Fibroblast of skin of right quadriceps (primary cell): ENCODE measurements at places on chromosomes 5 and 9.
A peak's percentile ranks its signal among the peaks of the same experiment; 100 is the strongest.

- DNase-seq = no peak
Observed at GRCh38 chr9:99093492-99093791, 11.5 kb upstream of the TGFBR1 start.

- DNase-seq = no peak
Observed at GRCh38 chr5:7682379-7682778, 168.6 kb downstream of the CFAP90 start.

DNA sequence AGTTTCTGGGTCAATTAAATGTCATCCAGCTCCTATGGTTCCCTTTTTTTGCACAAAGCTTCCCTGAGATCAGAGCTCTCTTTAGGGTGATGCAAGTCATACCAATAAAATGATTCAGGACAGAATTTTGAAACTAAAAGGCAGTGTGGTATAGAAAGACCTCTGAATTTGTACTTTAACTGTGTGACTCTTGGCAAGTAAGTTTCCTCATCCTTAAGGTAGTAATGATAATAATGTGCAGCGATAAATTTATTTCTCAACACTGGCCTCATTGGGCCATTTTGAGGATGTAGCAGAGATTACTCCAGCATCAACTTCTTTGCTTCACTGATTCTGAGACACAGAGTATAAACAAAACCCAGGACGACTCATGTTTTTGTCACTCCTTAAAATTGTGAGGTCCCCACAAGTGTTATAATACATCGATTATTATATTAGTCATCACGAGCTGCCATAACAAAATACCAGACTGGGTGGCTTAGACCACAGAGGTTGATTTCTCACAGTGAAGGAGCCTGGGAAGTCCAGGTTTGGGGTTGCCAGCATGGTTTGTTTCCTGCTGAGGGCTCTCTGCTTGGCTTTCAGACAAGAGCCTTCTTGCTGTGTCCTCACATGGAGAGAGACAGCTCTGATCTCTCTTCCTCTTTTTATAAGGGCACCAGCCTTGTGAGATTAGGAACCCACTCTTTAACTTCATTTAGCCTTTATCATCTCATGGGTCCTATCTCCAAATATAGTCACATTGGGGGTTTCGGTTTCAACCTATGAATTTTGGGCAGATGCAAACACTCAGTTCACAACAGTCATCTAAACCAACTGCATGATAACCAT lies 293.0 kb downstream of the ZNF608 start:
- peak; percentile 89 for DNase-seq

DNA sequence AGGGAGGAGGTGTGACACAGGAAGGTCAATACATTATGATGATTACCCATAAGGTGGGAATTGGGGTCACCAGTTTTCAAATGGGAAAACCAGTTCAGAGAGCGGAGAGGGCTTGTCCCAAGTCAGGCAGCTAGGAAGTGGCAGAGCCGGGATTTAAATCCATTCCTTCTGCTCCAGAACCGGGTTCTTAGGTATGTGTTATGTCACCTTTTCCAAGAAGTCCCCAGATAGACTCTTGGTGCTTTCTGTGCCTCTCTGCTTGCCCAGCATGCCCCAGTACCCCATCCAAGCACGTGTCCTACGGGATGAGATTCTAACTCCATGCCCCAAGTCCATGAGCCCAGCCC lies 69.9 kb downstream of the LMX1B start:
- no peak for DNase-seq

DNA sequence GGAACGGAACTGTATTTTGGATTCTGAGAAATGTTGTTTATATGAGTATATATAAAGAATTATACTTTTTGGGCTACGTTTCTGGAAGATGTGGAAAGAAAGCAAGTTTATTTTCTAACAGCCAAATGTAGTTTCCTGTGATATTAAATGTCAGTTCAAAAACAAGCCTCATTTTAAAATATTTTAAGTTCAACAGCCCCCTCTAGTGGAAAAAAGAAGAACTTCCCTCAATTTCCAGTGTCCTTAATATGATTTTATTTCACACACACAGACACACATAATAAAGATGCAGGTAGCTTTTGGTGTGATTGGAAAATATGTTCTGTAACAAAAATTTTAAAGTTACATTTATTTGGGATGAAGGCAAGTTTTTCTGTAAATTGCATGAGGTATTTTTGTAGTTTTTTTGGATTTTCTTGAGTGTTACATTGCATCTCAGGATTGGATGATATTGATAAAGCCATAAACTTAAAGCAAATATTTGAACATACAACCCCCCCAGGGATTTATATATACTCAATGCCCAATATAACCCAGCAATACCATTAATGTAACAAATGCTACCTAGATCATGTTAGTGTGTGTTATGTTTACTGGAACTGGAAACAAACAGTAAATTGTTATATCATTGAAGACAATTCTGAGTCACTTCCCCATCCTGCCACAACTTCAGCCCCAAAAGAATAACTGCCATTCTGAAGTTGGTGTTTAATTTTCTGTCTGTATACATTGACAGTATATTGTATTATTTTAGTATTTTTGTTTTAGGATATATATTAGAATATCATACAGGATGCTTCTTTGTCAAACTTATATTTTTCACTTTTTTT lies 54.0 kb downstream of the CCDC171 start:
- peak; percentile 51 for DNase-seq

- peak; percentile 96 for DNase-seq
Observed at GRCh38 chr5:98414938-98415337, 358.5 kb upstream of the RGMB start.

- no peak for DNase-seq
Observed at GRCh38 chr5:11148810-11149539, 387.9 kb upstream of the DAP start.

GRCh38 chr9:98251551-98251950 lies 3.9 kb downstream of the TBC1D2 start:
- peak; percentile 80 for DNase-seq

DNA sequence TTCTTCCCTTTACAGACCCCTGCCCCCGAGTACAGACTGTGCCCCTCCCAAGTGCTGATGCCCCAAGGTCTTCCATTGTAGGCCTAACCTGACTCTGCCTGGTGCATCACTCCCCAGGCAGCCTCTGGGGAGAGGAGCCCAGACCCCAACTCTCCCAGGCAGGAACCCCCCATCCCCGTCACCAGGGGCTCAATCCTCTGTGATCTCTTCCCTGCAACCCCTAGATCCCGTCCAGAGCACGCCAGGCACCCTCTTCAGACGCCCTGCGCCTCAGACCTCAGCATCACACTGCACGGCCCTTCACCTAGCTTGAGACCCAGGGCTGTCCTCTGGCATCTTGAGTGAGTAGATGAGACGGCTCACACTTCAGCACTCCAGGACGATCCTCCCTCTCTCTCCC lies 6.4 kb upstream of the EGR1 start:
- no peak for DNase-seq

- no peak for DNase-seq
Observed at GRCh38 chr9:7823651-7824050, 24.1 kb upstream of the DMAC1 start.

DNA sequence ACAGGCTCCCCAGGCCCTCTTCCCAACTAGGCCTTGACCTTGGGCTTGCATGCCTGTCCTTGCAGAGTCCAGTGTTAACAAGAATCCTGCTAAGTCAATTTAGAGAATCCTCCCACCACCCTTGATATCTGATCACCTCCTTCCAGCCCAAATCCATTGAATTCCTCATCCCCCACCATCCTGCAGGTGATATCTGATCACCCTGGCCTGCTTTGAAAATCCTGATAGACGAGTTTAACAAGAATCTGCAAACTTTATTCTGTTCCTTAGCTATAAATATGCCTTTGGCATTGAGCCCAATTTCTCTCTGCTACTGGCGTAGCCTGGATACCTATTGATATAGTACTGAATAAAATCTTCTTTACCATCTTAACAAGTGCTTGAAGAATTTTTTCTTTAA lies 125.5 kb downstream of the DIRAS2 start:
- DNase-seq = no peak

- DNase-seq = no peak
Observed at GRCh38 chr9:113409481-113409880, 994 bp downstream of the POLE3 start.

GRCh38 chr9:93509084-93509483 lies 55.7 kb upstream of the FAM120AOS start:
- no peak for DNase-seq

- DNase-seq = no peak
Observed at GRCh38 chr9:137371946-137372651, 50.9 kb downstream of the EXD3 start.

DNA sequence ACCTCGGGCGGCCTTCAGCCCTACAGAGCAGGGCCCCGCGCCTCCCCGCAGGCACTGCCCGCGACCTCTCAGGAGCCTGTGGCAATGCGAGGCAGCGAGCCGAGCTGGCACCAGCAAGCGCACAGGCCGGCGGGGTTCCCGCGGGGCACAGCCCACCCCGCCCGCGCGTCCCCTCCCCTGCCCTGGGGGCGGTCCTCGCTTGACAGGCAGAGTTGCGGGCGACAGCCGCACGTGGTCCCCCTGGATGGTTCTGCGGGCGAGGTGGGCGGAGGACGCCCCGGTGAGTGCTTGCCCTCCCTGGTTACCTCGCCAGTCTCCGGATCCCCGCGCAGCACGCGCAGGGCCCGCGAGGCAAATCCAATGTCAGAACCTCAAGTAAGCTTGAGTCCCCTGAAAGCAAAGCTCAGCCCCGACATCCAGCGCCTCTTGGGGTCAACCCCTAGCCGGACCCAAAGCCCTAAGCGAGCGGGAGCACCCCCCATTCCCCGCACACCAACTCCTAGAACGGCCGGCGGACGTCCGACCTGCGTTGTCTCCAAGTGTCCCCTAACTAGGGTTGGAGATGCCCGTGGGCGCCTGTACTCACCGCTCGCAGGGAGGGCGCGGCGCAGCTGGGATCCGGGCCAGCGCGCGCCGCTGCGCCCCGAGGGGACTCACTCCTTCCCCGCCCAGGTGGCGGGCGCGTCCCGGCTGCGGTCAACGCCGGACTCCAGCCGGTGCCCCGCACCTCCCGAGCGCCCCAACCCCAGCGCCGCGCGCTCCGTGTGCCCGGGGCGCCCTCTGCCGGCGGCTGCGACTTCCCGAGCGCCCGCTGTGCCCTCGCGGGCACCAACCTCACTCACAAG lies at the start of gene DRD1:
Gene DRD1, minus strand, starts transcription at position 123 of the 845 bp plus-strand sequence. CDS start 1,083 bp downstream, outside the sequence.
- DNase-seq = peak; percentile 10

DNA sequence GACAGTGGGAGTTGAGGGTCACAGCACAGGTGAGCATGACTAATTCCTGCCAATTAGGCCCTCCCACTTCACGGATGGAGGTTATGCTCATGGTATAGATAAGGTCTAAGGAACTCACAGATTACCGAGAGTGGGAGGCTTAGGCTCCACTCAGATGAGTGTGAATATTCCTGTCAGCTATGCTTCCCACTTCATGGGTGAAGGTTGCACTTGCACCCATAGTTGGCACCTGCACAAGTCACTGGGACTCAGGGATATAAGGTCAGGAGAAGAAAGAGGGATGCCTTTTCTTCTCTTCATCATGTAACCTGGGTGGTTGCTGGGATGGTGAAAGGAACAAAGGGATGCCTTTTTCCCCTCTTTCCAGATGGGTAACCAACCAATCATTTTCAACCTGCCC lies 264.9 kb upstream of the TNC start:
- no peak for DNase-seq

DNA sequence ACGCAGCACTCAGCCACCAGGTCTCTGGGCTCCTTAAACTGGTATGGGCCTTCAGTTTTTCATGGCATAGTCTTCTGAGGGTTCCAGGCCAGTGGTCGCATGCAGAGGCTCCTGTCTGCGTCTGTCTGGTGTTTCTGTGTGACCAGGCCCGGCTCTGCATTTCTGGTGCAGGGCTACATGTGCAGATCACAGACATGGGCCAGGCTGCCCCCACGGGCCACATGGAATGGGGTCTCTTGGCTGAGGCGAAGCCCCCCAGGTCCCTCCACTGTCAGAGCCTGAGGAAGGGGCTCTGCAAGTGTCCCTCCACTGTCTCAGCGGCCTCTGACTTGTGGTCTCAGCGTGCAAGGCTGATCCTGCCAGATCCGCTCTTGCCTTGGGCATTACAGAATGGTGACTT lies 15.6 kb upstream of the CARD19 start:
- DNase-seq = no peak

DNA sequence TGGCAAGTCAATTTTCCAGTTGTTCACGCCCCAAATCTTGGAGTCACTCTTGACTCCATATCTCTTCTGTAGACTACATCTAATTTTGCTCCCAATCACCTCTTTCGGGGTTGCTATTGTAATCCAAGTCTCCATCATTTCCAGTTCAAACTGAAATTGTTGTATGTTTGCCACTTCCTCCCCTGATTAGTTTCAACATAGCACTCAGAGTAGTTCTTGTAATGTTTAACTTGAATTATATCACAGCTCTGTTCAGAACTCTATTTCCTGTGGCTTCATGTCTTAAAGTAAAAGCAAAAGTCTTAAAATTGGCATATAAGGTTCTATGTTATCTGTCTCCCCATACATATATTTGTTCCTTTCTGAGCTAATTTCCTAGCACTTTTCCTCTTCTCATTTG lies 348.5 kb upstream of the RIOK2 start:
- no peak for DNase-seq

DNA sequence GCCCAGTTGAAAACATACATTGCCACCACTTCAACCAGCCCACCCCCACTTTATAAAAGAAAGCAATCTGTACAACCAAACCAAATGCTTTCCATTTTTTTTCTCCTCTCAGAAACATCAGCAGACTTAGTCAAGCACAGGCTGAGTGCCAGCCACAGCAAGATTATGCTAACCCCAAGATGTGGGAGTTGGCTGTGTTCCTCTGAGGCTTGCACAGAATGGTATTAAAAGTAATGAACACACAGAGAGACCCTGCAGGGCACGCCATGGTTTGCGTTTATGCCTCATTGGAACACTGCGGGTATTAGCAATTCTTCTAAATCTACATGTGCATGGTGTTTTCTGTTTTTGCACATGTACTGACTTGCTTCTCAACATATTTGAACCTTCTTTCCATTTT lies 419.9 kb upstream of the GRAMD2B start:
- DNase-seq = peak; percentile 82

DNA sequence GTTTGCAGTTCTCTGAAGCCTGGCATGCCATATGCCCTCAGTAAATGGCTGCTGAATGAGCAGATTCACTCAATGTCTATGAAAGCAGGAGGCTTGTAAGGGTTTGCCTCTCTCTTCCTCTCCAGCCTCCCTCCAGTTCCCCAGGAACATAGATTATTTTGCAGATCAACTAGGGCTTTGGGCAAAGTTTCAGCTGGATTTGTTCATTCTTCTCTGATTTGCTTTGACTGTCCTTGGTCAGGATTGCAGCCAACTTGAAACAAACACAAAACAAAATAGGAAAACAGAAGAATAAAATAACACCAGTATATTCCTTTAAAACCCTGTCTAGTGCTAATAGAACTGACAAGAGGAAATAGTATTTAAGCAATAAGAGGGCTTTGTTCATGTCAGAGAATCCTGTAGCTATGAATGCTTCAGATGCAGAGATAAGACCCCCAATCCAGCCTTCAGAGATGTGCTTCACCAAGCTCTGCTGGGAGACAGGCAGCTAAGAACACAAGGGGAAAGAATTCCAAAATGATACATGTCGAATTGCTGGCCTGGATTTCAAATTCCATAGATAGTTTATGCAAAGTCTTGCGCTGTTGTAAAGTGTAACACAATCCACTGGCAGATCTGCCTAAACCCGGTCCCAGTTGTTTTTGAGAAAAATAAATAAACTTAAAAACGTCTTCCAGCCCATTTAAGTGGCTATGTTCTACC lies 174.3 kb downstream of the PAPPA start:
- peak; percentile 72 for DNase-seq
